SJSA1 (cell line): ENCODE measurements at places on chromosomes 16 and 17. TPM values are rescaled to one million over a fixed set of nuclear protein-coding genes. Genes with fewer than 3 reads are reported as not detected.

DNA sequence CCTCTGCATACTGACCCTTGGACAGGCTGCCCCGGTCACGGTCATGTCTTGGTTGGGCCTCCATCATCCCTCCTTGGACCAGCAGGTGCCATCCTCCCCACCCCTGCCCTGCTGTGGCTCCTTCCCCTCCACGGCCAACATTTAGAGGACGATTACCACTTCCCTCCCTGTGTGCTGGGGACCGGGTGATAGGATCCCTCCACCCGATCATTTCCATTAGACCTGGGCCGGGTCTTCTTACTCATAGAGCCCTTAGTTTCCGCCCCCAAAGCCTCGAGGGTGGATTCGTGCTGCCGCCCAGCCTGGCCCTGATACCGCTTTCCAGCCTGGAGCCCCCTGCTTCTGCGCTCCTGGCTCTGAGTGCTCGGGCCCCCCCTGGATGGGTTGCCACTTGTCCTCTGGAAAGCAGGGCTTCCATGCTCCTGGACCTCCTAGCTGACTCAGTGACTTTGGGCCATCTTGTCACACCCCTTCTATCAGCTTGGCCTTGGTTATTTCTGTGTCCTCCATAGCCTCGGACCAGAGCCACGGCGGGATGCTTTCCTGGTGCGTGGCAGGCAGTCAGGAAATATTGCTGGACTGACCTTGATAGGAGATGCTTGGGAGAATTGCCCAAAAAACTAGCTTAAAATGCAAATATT is 171.4 kb downstream of the SEC14L1 start:
- no peak overlapping the region for H3K27ac ChIP-seq
- no peak for DNase-seq
- H3K36me3 ChIP-seq = no peaks in the 10 kb centered on the region
- no peaks in the 10 kb centered on the region for H3K27me3 ChIP-seq
- no peak overlapping the region for H3K4me3 ChIP-seq
- H3K4me1 ChIP-seq = peaks cover 41% of the 10 kb centered on the region

DNA sequence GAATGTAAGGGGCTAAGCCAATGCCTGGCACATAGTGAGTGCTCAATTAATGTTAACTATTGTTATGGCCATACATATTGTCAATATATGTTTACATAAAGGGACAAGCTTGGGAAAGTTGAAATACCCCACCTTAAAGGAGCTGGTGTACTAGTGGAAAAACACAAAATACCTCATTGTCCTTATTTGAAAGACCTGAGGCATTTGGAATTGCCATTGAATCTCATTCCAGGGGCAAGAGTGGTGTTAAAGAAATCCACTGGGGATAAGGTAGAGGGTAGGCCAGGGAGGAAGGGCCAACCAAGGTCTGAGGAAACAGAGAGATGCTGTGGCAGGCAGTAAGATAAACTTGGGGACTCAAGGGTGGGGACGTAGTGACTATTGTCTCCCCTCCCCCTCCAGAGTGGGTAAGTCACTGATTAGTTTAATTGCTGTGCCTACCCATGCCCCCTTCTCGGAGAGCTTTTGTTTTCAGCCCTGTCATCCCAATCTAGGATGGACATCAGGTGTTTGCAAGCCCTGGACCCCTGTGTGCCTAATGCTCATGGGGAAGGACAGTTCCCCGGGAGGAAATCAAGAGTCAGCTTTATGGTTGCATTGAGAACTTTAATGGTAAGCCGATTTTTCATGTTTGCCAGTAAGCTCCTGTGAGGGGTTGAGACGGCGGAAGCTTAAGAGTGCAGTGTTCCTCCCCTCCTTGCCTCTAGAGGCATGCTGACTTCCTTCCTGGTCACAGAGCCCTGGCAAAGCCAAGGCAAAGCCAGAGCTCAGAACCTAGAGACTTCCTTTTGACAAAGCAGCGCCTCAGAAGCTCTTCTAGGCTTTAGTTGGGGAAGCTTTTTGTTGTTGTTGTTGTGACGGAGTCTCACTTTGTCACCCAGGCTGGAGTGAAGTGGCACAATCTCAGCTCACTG is 2.5 kb upstream of the HEATR9 start:
- H3K27ac ChIP-seq = no peak overlapping the region
- H3K4me3 ChIP-seq = no peak overlapping the region
- H3K27me3 ChIP-seq = no peaks in the 10 kb centered on the region; the same call in 1 of the 2 replicates
- H3K4me1 ChIP-seq = no peaks in the 10 kb centered on the region

DNA sequence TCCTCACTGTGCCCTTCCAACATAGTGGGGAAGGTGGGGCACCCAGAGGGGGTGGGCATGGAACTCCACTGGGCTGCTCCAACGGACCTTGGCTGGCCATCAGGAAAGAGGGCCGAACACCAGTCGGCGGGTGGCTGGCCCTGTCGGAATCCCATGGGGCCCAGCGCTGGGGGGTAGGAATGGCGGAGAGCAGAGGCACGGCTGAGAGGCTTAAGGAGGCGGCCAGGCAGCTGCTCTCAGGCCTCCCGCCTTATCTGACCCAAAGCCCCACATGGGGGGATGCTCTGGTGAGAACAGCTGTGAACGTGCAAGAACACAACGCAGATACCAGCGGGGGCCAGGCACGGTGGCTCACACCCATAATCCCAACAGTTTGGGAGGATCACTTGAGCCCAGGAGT is 4.4 kb upstream of the MYO1C start:
- H3K27ac ChIP-seq = no peak overlapping the region
- no peak overlapping the region for H3K4me3 ChIP-seq
- H3K4me1 ChIP-seq = peaks cover 7% of the 10 kb centered on the region
- peaks cover 8% of the 10 kb centered on the region for H3K36me3 ChIP-seq
- DNase-seq = no peak
- H3K27me3 ChIP-seq = no peaks in the 10 kb centered on the region

DNA sequence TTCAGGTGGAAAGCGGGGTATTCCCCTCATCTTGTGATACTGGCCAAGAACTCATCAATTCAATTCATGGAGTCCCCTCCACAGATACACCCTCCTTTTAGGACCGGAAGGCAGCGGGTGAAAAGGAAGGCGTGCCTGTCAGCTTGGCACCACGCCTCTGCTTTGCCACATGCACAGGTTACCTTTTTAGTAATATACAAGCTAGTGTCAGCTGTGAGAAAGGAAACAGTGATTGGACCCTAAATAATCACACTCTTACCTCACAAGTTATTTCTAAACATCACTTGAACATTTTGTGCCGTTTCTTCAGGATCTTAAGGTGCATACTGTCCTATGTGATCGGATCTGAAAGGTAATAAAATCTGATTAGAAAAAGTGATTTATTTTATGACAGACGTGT is 15.7 kb downstream of the ZDHHC7 start:
- H3K27ac ChIP-seq = peak overlapping the region; percentile 83; the same call in 1 of the 2 replicates
- peaks cover 52% of the 10 kb centered on the region for H3K4me1 ChIP-seq
- H3K27me3 ChIP-seq = no peaks in the 10 kb centered on the region

DNA sequence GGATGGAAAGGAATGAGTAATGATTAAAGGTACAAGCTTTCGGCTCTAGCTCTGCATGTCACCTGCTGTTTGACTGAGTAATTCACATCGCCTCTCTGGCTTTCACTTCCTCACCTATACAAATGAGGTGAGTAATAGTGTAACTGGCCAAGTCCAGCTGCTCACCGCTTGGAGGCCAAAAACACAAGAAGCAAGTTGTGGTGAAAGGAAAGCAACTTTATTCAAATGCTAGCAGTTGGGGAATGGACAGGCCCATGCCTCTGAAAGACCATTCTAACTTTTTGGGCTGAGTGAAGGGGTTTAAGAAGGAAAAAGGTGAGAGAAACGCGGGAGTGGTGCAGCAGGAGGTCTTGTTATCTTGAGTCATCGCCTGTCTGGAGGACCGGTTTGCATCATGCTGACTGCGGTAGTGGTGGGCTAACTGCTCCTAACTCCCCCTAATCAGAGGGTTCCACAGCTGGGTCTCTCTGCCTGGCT is 45.7 kb upstream of the CSNK2A2 start:
- no peak overlapping the region for H3K27ac ChIP-seq
- H3K4me1 ChIP-seq = no peaks in the 10 kb centered on the region
- no peaks in the 10 kb centered on the region for H3K36me3 ChIP-seq
- no peak for DNase-seq

GRCh38 chr17:9072696-9073339 is 51.5 kb downstream of the NTN1 start:
- H3K4me3 ChIP-seq = no peak overlapping the region
- H3K27ac ChIP-seq = no peak overlapping the region
- H3K27me3 ChIP-seq = no peaks in the 10 kb centered on the region
- no peak for DNase-seq

- H3K27ac ChIP-seq = peak overlapping the region; percentile 52
- H3K4me1 ChIP-seq = peaks cover 29% of the 10 kb centered on the region
- H3K36me3 ChIP-seq = no peaks in the 10 kb centered on the region; the same call in 1 of the 2 replicates
Measured at GRCh38 chr17:12041312-12041711, 20.6 kb downstream of the MAP2K4 start.

DNA sequence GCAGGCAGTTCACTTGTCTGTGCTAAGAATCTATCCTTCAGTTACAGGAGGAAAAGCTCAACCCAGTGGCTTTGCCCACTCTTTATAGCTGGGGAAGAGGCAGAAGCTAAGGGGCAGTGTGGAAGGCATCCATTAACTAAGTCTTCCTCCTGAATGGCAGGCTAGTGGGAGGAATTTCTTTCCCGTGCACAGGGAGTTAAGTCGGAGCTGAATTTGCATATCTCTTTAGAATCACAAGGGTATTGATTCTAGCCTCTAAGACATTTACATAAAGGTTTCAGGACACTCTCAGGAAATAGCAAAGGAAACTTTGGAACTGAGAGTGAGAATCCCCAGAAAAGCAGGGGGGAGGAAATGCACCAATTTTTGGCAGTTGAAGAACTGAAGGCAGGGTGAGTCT is 245.6 kb downstream of the CA10 start:
- H3K36me3 ChIP-seq = no peaks in the 10 kb centered on the region
- H3K4me3 ChIP-seq = no peak overlapping the region
- no peaks in the 10 kb centered on the region for H3K4me1 ChIP-seq
- H3K27ac ChIP-seq = no peak overlapping the region

DNA sequence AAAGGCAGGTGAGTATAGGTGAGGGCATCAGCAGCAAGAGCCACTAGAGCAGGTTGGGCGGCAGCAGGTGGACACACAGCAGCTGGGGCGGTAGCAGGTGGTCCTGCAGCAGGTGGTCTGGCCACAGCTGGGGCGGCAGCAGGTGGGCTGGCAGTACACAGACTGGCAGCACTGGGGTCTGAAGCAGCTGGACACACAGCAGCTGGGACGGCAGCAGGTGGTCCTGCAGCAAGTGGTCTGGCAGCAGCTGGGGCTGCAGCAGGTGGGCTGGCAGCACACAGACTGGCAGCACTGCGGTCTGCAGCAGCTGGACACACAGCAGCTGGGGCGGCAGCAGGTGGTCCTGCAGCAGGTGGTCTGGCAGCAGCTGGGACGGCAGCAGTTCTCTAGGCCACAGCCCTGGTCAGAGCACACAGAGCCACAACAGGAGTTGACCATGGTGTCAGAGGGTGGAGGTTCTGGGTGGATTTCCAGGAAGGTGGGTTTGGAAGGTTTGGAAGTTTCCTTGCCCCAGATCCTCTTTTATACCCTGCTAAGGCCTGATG is at the start of gene KRTAP4-2:
Gene KRTAP4-2 (minus strand): TSS at position 495 of the 545 bp plus-strand sequence. CDS start 57 bp downstream, at position 438.
- H3K4me3 ChIP-seq = no peak within 1 kb of the TSS
- H3K27me3 ChIP-seq = no peaks in the 10 kb centered on the region; the same call in 1 of the 2 replicates
- no peak for DNase-seq

- no peak overlapping the region for H3K4me3 ChIP-seq
- peaks cover 47% of the 10 kb centered on the region for H3K36me3 ChIP-seq
- H3K27ac ChIP-seq = peak overlapping the region; percentile 96
Measured at GRCh38 chr17:30520882-30521281, 43.7 kb downstream of the GOSR1 start.

- no peaks in the 10 kb centered on the region for H3K4me1 ChIP-seq
- no peak overlapping the region for H3K4me3 ChIP-seq
- no peaks in the 10 kb centered on the region for H3K36me3 ChIP-seq
- H3K27ac ChIP-seq = no peak overlapping the region
- no peak for DNase-seq
Measured at GRCh38 chr17:6532441-6532885, 23.9 kb downstream of the PITPNM3 start.

GRCh38 chr16:13926464-13926863 is 6.5 kb downstream of the ERCC4 start:
- no peak overlapping the region for H3K4me3 ChIP-seq
- no peak overlapping the region for H3K27ac ChIP-seq
- no peak for DNase-seq
- no peaks in the 10 kb centered on the region for H3K27me3 ChIP-seq

- H3K27ac ChIP-seq = no peak overlapping the region
- H3K4me3 ChIP-seq = no peak overlapping the region
- no peaks in the 10 kb centered on the region for H3K27me3 ChIP-seq
- H3K4me1 ChIP-seq = peaks cover 56% of the 10 kb centered on the region
Measured at GRCh38 chr16:49640581-49640980, 215.3 kb downstream of the ZNF423 start.

DNA sequence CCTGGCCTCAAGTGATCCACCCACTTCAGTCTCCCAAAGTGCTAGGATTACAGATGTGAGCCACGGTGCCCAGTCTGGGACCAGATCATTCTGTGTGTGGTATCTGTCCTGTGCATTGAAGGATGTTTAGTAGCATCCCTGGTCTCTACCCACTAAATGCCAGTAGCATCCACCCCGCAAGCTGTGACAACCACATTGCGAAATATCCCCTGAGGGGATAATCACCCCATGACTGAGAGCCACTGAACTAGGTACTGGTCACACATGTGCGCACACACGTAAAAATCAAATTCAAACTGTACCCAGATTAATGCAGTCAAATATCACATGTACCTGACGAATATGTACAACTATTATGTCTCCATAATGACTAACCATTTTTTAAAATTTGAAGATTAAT is 35.8 kb downstream of the TEKT5 start:
- no peaks in the 10 kb centered on the region for H3K36me3 ChIP-seq
- no peak overlapping the region for H3K4me3 ChIP-seq
- no peak for DNase-seq
- H3K27ac ChIP-seq = no peak overlapping the region
- no peaks in the 10 kb centered on the region for H3K27me3 ChIP-seq
- no peaks in the 10 kb centered on the region for H3K4me1 ChIP-seq

- H3K27me3 ChIP-seq = no peaks in the 10 kb centered on the region
- no peaks in the 10 kb centered on the region for H3K36me3 ChIP-seq
- H3K4me1 ChIP-seq = peaks cover 15% of the 10 kb centered on the region
- H3K4me3 ChIP-seq = no peak overlapping the region
- peak overlapping the region; percentile 5; the same call in 1 of the 2 replicates for H3K27ac ChIP-seq
Measured at GRCh38 chr16:83689385-83689831, 118.4 kb upstream of the HSBP1 start.

- H3K36me3 ChIP-seq = peaks cover 18% of the 10 kb centered on the region
- H3K4me1 ChIP-seq = peaks cover 34% of the 10 kb centered on the region
- peak overlapping the region; percentile 84 for H3K4me3 ChIP-seq
- peak overlapping the region; percentile 65 for H3K27ac ChIP-seq
Measured at GRCh38 chr17:1724869-1725641, 551 bp downstream of the WDR81 start.

DYNLRB2 gene
- not detected in 2 replicates for total RNA-seq

MYOCD gene
- 3.2 and 4.8 TPM in 2 replicates for total RNA-seq

CDH1 gene
- total RNA-seq = 0.03 and 0.06 TPM in 2 replicates

SPNS3 gene
- not detected in 2 replicates for total RNA-seq

SMPD3 gene
- total RNA-seq = 1.3 TPM in 1 of 2 replicates, not detected in the other

MYH13 gene
- total RNA-seq = not detected in 2 replicates

CACNG1 gene
- total RNA-seq = 0.26 TPM in 1 of 2 replicates, not detected in the other

SLC5A10 gene
- total RNA-seq = 0.13 TPM in 1 of 2 replicates, not detected in the other

EVPL gene
- not detected in 2 replicates for total RNA-seq

DNAH2 gene
- not detected in 2 replicates for total RNA-seq
